ENCODE measurements at places on chromosomes 4 and X. TPM values are rescaled to one million over a fixed set of nuclear protein-coding genes. Genes with fewer than 3 reads are reported as not detected.

FDCSP gene
- not detected for total RNA-seq

RHOXF1 gene
- total RNA-seq = not detected

ATP1B4 gene
- total RNA-seq = not detected

RAB41 gene
- not detected for total RNA-seq
